ENCODE measurements at places on chromosomes 7 and 10.
A peak's percentile ranks its signal among the peaks of the same experiment; 100 is the strongest.

- DNase-seq = no peak
Measured at GRCh38 chr10:22454634-22455033, 109.3 kb downstream of the SPAG6 start.

DNA sequence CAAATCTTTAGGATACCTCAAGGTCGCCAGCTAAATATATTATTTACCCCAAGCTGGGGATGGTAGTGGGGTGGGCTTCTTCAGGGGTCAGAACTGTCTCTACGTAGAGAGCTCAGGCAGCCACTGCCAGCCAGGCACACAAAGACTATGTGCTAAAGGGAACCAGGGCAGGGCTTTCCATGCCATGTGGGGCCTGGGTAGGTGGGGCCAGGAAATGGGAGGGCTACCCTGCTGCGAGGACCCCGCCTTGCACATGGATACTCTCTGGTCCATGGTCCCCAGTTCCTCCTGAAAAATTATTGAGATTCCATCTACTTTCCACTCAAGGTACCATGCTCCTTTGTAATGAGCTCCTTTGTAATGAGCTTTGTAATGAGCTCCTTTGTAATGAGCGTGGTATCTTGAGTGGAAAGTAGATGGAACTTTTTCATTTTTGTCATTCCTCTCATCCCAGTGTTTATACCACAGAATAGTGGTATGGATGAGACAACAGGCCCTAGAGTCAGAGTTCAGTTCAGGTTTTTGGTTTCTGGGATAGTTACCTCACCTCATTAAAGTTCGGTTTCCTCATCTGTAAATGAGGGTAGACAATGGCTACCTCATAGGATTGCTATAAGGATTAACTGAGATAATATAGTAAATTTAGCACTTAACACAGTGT lies 5.8 kb downstream of the SYNPO2L start:
- DNase-seq = no peak

- DNase-seq = no peak
Measured at GRCh38 chr7:94067506-94067905, 63.4 kb upstream of the BET1 start.

- DNase-seq = peak; percentile 21
Measured at GRCh38 chr7:116097365-116098009, 66.9 kb upstream of the TFEC start.

GRCh38 chr7:139784648-139785047 lies 6.8 kb upstream of the HIPK2 start:
- no peak for DNase-seq

- DNase-seq = no peak
Measured at GRCh38 chr10:16493884-16494536, 27.7 kb downstream of the C1QL3 start.

DNA sequence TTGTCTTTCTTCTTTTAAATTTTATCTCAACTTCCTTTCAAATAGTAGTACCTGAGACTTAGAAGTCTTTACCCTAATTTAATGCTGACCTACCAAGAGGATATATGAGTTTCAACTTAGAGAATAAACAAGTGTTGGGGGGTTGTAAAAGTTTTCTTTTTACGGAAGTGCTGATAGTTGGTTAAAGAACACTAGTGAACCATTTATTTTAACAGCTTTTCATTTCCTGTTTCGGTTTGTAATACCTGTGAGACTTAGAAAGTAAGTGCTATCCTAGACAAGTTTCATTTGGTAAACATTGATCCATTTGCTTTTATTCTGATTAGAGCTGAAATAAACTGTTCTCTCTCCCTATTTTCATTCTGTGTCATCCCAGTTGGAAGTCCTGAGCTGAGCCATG lies 683.1 kb upstream of the SORCS1 start:
- DNase-seq = no peak

Data from AG04449 (cell line).